Subcutaneous preadipocyte (primary cell): ENCODE measurements at places on chromosomes 12 and 14. TPM values are rescaled to one million over a fixed set of nuclear protein-coding genes. Genes with fewer than 3 reads are reported as not detected.

VRK1 gene
- 25.7 and 49.7 TPM in 2 replicates for total RNA-seq

ASIC1 gene
- total RNA-seq: 1.2 and 2.6 TPM in 2 replicates

MBD6 gene
- 2.9 and 5.7 TPM in 2 replicates for total RNA-seq

OLR1 gene
- not detected in 2 replicates for total RNA-seq

TMTC2 gene
- total RNA-seq: 2.6 and 3.3 TPM in 2 replicates

GMFB gene
- 95.0 and 101 TPM in 2 replicates for total RNA-seq

PROX2 gene
- not detected in 2 replicates for total RNA-seq

MIPOL1 gene
- total RNA-seq: 8.5 and 11.3 TPM in 2 replicates

TCL1B gene
- not detected in 2 replicates for total RNA-seq

LRIG3 gene
- total RNA-seq: 50.7 and 62.9 TPM in 2 replicates

GPR162 gene
- 0.73 and 1.2 TPM in 2 replicates for total RNA-seq

A2ML1 gene
- total RNA-seq: under 0.01 TPM in 1 of 2 replicates, not detected in the other

NYNRIN gene
- total RNA-seq: 3.9 and 4.8 TPM in 2 replicates

SLC41A2 gene
- total RNA-seq: 11.7 and 14.7 TPM in 2 replicates

ADGRD1 gene
- 0.39 and 1.5 TPM in 2 replicates for total RNA-seq

KRT78 gene
- total RNA-seq: not detected in 2 replicates

ACOT4 gene
- 0.20 and 0.73 TPM in 2 replicates for total RNA-seq
